SHP77 (cell line): ENCODE measurements at places on chromosomes 1 and 21.

GRCh38 chr1:173893611-173894010 lies 23.5 kb downstream of the SERPINC1 start:
- DNase-seq = no peak

DNA sequence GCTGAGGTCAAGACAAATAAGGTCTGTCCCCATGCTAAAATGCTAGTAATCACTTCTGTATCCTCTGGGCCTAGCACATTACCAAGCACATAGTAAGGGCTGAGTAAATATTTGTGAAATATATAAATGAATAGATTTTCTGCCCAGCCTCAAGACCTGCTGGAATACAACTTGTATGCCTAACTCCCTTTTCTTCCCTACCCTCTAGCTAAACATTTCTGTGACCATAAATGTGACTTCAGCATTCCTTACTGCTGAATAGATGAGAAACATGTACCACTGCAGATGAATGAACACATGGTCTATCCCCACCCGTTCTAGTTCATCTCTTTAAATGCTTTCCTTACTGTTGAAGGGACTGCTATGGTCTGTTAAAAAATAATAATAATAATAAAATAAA lies 209.0 kb upstream of the HOOK1 start:
- no peak for DNase-seq

DNA sequence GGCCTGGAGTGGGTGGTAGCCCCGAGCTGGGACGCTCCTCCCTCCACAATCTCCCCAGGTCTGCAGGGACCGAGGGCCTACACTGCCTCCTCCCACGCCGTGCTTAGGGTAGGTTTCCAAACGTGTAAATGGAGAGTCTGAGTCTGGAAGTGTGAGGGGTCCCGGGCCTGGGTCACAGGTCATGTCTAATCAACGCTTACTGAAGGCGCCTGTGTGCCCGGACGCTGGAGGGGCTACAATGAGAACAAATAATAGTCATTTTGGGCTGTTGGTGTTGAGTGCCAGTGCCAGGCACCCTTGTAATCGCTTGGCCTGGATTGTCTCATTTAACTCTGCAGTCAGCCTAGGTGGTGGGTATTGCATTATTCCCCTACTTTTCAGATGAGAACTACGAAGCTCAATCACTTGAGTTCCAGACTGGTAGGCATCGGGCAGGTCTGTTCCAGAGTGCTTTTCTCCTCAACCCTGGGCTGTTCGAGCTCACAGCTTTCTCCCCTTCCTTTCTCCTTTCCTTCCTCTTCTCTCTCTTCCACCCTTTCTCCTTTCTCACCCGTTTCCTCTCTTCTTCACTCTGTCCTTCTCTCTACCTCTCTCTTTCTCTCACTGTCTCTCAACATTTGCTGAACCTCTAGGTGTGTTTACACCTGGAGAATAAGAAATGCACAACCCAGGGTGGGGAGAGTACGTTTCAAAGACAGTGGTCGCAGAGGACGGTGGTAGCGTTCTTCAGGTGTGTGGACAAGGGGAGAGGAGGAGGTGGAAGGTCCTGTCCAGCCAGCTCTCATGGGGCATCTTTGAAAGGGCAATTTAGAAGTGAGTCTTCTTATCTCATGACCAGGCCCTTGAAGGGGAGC lies 883 bp downstream of the SLC66A1 start:
- no peak for DNase-seq

- no peak for DNase-seq
These were observed at the start of gene ARHGEF10L for GRCh38 chr1:17539477-17540254. Gene ARHGEF10L, plus strand, starts transcription at chr1:17539698. Its CDS starts 40,898 bp downstream, at chr1:17580596.

DNA sequence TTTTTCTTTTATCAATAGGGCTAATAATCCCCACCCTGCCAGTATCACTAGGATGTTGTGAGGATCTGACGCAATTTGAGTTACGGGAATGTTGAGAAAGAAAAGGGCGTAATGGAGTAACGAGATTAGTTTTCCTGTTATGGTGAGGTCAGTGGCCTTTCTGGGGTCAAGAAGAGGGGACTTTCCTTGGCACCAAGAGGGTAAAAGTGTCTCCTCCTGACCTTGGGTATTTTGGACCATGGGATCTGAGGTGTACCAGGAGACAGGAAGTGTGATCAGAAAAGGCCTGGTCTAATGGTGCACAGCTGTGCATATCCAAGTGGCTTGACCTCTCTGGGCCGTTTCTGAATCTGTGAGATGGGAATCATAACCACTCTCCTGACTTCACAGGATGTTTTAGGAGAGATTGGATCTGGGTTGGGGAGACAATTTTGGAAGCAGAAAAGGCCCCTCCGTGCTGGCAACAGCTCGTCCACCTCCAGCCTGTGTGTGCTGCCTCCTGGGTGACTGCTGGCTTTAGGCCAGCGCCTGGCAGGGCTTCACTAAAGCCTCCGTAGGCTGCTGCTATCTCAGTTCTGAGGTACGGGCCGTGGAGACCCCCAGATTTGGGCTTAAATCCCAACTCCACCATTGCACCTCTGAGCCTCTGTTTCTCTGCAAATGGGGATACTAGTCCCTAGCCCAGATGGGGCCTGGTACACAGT lies 37.1 kb downstream of the ALPL start:
- DNase-seq = no peak

DNA sequence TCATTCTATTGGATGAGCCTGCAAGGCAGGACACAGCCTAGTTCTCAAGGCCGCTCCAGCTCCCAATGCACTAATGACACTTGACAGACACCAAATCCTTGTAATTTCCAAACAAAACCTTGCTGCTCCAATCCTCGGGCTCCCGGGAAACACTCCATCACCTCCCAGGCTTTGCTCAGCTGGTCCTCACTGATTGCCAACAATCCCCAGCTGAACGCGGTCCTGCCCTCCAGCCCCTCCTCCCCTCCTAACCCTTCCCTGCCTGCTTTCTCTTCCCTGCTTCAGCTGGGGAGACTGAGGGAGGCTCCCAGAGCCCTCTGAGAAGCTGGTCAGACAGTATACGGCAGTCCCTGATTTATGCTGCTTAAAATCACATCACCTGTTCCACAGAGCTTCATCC lies 114.4 kb upstream of the TNR start:
- DNase-seq = peak; percentile 40

GRCh38 chr1:165856021-165856420 lies 28.6 kb downstream of the UCK2 start:
- no peak for DNase-seq

- DNase-seq = no peak
These were observed 31.6 kb downstream of the PBX1 start for GRCh38 chr1:164590592-164590991.

GRCh38 chr1:26003262-26003661 lies 5.4 kb upstream of the PAFAH2 start:
- no peak for DNase-seq

GRCh38 chr1:88936760-88937342 lies 45.5 kb upstream of the GTF2B start:
- DNase-seq = no peak

GRCh38 chr1:9061252-9061960 lies 8.0 kb downstream of the SLC2A5 start:
- no peak for DNase-seq

DNA sequence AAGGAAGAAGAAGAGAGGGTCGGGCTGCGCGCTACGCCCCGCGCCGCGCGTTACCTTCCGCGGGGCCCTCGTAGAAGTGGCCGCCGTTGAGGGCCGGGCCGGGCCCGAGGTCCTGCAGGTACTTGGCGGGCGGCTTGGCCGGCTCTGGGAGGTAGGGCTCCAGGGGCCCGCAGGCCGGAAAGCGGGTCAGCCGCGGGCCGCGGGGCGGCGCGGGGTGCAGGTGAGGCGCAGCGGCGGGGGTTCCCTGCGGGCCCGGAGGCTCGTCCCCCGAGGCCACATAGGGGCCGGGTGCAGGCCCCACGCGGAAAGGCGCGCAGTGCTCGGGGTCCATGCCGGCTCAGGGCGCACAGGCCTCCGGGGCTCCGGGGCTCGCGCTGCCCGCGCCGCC lies 196 bp downstream of the ALX3 start:
- DNase-seq = no peak

- no peak for DNase-seq
These were observed 19.0 kb downstream of the DPH5 start for GRCh38 chr1:101006553-101006952.

DNA sequence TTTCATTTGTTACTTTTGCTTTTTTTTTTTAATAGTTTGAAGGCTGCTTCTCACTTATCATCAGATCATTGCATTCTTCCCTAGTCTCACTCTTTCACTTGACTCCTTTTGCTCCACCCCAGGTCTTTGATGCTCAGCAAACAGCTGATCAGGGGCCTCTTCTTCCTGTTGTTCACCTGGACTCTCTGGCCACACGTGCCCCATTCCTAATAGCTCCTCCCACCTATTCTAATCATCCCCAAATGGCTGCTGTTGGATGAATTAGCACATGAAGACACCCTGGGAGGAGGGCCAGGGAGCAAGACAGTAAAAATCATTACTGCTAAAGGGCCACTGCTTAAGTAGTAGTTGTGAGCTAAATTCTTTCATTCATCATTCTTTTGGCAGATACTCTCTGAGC lies 119.5 kb downstream of the MAB21L3 start:
- DNase-seq = no peak

DNA sequence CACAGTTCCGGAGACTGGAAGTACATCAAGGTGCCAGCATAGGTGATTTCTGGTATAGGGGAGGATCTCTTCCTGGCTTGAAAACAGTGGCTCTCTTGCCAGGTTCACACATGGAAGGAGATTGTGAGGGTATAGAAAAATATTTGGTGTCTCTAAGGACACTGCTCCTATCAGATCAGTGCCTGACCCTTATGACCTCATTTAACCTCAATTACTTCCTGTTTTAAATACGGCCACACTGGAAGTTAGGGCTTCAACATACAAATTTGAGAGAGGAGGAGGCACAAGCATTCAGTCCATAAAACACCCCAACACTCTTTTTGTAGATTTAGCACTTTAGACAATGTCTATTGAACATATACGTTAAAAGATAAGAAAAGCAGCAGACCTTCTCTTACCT lies 37.0 kb downstream of the COL6A1 start:
- DNase-seq = no peak

GRCh38 chr1:25922971-25923552 lies 16.8 kb upstream of the STMN1 start:
- DNase-seq = peak; percentile 35

DNA sequence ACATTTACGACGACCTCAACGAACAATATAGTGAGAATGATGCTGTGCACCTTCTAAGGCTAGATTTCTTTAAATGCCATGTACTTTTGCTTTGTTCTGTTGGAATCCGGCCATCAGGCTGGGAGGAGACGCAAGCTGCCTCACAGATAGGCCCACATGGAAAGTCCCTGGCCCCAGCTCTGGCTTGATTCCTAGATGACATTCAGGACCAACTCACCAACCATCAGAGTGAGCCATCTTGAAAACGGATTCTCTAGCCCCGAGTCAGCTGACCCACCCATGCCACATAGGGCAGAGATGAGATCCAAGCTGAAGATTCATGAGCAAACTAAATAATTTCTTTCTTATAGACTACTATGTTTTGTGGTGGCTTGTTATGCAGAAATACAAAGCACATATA lies 164.4 kb downstream of the ZNF281 start:
- DNase-seq = no peak

GRCh38 chr1:100253552-100253951 lies 3.9 kb upstream of the DBT start:
- no peak for DNase-seq

GRCh38 chr1:153474347-153474746 lies 13.9 kb upstream of the S100A7 start:
- no peak for DNase-seq

DNA sequence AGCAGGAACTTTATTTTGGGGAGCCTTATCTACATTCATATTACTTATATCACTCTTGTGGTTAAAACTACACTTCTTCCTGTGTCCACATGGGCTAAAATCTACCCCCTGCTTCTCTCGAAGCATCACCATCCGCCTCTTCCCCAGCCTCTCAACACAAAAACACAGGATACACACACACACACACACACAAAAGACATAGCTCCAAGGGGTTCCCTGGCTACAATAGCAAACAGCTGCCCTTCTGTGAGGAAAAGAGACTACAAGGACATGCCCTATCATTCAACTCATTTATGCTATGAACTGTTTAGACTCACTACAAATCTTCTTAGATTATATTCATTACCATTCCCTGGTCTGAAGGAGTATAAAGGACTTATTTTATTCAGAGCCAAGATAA lies 155.0 kb downstream of the PIGK start:
- DNase-seq = no peak

- DNase-seq = no peak
These were observed 54.2 kb downstream of the ERI3 start for GRCh38 chr1:44300852-44301251.

DNA sequence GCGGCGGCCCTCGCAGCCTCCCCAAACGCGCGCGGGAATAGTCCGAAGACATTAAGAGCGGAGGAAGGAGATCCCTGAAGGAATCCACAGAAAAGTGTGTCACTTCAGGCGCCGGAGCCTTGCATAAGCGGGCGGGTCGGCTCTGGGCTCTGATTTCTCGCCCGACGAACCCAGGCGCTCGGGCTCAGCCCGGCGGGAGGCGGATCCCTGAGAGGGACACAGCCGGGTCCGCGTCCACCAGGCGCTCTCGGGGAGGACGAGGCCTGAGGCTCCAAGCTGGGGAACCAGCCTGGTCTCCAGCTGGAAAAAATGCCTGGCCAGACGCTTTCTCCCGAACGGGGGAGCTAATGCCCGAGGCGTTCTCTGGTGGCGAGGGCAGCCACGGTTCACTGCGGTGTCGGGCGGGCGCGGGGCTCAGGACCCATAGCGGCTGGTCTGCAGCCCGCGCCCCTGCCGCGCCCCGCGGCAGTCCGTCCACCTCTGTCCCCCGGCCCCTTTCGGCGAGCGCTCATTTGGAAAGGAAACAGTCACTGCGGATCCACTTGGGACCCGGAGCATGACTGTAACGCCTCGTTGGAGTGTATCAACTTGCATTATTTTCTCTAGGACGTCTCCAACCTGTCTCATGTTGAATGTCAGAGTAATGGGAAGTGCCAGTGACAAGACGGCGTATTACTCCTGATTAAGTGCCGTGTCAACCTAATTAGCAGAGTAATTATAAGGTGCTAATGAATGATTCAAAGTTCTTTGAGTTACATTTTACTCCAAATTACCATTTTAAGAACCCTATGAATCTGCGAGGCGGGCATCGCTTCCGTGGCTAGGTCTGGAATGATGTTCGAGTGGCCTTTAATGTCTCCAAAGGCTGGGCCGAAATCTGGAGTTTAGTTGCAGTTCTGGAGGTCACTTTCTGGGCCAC lies 1.6 kb upstream of the BARHL2 start:
- no peak for DNase-seq

GRCh38 chr1:109190189-109190588 lies 23.5 kb upstream of the SARS1 start:
- no peak for DNase-seq

GRCh38 chr1:27505420-27505680 lies 15.4 kb upstream of the WASF2 start:
- no peak for DNase-seq
